ENCODE measurements at places on chromosomes 2 and 18.

DNA sequence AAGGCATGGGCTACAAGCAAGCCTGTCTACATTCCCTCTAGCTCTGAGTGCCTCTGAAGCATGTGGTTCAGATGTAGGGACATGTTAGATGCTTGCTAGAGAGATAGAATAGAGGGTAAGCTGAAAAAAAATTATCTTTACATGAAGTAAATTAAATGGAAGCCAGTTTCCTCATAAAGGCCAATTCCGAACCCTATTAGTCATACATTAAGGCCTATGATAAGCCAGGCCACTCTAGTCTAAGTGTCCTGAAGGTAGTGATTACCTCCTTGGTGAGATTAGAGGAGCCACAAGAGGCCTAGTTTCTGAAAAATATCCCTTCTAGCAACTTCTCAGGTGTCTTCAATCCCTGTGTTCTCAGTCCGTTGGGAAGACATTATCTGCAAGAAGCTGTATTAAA, 72.4 kb upstream of the NPAS2 start:
- no peak for DNase-seq

DNA sequence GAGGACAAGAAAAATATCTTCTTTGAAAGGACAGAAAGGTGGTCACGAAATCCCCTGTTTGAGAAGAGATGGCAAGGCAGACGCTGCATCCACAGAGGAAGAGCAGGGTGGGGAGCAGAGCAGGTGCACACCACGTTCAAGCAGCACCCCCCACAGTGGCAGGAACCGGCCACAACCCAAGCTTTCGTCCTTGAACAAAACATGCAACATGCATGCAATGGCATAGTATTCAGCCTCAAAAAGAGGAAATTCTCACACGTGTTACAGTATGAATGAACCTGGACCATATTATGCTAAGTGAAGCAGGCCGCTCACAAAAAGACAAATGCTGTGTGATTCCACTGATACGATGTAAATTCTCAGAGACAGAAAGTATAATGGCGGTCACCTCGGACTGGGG, 51.4 kb downstream of the CMPK2 start:
- DNase-seq, result no peak

DNA sequence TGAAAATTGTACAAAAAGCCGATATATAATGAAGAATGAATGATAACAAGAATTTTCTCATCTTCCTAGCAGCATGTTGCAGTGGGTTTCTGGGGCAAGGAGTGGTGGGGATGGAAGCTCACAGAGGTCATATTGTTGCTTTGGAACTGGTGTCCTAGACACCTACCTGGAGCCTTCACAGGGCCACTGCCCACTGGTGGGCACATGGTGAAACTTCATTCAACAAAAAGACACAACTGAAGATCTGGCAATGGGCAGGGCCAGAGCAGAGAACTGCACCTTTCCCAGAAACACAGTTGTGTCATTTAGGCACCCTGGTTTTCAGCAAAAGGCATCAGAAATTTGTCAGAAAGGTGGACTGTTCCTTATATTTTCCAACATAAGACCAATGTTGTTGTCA, 115.3 kb downstream of the FHOD3 start:
- DNase-seq, result peak; percentile 17

GRCh38 chr2:85708641-85709040, 14.5 kb downstream of the GNLY start:
- DNase-seq, result no peak

- DNase-seq, result no peak
Measured at GRCh38 chr2:186130748-186131641, 355.1 kb upstream of the ZC3H15 start.

DNA sequence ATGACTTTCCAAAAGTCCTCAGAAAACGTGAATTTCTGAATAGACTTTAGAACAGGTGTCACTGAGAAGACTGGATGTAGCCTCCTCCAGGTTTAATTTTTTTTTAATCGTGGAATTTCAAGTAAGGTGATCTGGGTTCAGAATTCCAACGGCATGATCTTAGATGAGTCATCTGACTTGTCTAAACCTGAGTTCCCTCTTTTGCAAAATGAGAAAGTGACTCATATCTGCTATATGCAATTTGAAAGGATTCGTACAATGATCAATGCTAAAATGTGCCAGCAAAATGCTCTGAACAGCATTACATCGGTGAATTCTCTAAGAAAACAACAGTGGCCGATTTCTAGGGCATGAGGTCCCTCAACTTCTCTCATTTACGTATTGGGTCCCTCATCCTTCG, 69.1 kb upstream of the ZNF516 start:
- no peak for DNase-seq

- DNase-seq, result no peak
Measured at GRCh38 chr2:241724259-241724974, 10.0 kb upstream of the D2HGDH start.

- DNase-seq, result no peak
Measured at GRCh38 chr18:8868779-8869415, 163.5 kb downstream of the MTCL1 start.

DNA sequence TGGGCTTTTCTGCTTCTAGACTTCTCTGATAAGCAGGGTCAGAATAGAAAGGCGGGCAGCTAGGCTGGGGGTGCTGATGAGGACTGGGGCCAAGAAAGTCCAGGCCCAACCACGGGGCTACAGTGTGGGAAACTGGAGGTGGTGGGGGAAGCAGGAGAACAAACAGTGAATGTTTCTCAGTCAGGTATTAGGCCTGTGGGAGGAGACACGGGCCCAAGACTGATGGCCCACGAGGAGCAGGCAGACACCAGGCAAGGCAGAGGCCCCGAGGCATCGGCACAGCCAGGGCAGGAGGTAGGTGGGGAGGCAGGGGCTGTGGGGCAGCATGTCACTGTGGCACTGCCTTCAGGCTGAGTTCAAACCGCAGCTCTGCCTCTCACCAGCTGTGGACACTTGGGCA, 40.7 kb downstream of the KCNIP3 start:
- DNase-seq, result no peak

DNA sequence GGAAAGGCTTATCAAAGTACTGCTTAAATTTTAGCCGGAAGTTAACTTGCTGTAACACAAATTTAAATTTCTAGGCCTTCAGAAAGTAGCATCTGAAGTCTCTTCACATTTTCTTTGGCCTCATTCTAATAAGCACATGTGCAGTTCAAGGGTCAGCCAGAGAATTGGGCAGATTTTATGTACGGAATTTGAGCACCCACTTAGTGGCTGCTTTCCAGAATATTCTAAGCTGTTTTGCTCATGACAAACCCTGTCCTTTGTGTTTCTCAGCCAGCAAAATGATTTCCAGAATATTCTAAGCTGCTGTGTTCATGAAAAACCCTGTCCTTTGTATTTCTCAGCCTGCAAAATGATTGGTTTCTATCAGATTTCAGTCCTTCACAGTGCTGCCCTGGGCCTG, 225.0 kb upstream of the DOK6 start:
- no peak for DNase-seq

- DNase-seq, result no peak
Measured at GRCh38 chr2:50290718-50291117, 741.2 kb downstream of the NRXN1 start.

GRCh38 chr2:21118302-21118920, 5.4 kb upstream of the TDRD15 start:
- peak; percentile 42 for DNase-seq

DNA sequence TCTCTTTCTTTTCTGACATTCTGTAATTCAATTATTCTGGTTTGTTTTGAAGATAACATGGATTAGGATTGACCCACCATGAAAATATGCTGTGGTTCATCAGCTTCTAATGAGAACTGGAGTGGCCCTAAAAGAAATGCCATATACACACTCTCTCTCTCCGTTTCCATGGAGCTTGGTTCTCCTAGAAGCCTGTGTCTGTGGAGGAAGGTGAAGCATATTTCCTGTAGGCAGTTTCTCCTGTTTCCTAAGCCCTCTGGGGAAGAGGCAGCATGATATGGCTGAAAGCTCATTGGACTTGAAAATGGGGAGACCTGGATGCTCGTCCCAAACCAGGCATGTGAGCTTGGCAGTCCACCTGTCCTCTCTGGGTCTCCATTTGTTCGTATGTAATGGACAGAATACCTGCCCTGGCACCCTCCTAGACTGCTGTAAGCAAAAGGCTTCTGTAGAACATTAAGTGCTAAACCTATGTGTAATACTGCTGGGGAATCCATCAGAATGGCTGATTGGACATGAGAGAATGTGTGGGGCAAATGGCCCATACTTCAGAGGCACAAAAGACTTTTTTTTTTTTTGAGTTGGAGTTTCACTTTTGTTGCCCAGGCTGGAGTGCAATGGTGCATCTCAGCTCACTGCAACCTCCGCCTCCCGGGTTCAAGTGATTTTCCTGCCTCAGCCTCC, 75.3 kb upstream of the PPP1CB start:
- no peak for DNase-seq

DNA sequence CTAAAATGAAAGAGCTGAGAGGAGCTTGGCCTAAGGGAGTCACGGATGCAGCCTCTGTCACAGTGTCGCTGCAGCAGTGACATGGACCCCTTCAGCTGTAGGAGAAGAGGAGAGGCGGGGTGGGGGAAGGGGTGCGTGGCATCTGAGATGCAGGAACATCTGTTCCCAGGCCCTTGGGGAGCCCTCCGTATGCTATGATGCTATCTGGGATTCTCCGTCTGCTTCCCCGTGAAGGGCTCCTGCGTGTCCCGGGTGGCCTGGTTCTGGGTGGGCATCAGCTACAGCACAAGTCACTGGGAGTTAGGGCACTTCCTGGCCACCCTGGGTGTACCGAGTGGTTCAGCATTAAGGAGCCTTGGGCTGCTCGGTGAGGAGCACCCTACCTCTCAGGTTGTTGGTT, 35.6 kb upstream of the B3GNT7 start:
- no peak for DNase-seq

DNA sequence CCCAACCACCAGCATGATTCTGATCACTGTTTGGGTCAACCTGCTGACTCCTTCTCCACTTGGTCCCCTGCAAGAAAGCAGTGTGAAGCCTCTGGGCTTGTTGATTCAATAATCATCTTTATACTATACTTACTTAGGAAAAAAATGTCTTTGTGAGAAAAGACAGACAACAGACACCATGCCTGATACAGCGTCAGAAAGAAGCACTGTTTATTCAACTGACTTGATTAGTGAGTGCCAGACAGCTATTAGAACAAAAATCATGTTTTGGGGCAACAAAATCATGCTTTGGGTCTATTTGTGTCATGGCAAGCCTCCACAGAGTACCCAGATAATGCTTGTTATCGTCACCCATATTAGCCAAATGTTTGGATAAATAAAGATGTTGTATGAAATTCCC, 58.7 kb upstream of the ATL2 start:
- DNase-seq, result no peak

GRCh38 chr18:45063246-45064038, 382.8 kb downstream of the SETBP1 start:
- DNase-seq, result no peak
